ENCODE measurements at places on chromosomes 2 and 18.

- no peak for DNase-seq
Observed at GRCh38 chr2:145757503-145758246, 1237.8 kb upstream of the ZEB2 start.

DNA sequence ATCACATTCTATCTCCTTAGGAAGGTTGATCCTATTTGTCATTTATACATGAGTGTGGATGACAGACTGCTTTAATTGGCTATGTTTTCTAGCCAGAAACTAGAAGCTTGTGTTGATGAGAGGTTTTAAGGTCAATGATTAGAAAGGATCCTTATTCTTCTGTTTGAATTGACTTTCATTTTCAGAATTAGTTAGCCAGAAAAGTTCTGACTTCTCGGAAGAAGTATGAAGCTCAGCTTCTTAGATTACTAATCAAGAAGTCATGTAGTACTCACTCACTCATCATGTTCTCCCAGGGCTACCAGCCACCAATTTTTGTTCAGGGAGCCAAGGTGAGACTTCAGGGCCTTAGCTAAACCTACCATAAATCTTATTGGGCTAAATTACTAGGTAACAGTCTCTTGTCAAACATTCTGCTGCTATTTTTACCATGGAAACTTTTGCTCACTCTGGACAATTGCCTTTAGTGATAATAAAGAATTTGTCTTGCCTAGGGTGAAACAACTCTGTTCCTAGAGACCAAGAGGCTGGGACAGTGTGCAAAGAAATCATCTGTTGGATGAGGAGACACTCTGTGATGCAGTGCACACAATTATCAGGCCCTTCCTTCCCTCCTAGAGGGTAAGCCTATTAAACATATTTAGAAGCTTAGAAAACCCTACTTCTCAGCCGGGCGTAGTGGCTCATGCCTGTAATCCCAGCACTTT is 111.6 kb upstream of the DNMT3A start:
- no peak for DNase-seq

DNA sequence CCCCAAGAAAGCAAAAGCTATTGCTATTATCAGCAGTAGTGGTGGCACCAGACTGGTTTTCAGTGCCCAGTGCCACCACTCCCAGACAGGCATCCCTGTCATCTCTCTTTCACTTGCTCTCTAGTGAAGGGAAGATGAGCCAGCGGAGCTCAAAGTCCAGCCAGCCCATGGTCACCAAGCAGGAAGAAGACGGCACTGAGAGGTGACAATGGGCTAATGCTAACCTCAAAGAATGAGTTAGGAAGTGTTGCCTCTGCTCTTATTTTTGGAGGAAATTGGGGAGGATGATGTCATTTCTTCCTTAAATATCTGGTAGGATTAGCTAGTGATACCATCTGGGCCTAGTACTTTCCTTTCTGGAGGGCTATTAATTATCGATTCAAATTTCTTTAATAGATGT is 1.7 kb downstream of the SP140 start:
- DNase-seq: no peak

- DNase-seq: no peak
Observed at GRCh38 chr18:4986066-4986465, 211.0 kb downstream of the AKAIN1 start.

DNA sequence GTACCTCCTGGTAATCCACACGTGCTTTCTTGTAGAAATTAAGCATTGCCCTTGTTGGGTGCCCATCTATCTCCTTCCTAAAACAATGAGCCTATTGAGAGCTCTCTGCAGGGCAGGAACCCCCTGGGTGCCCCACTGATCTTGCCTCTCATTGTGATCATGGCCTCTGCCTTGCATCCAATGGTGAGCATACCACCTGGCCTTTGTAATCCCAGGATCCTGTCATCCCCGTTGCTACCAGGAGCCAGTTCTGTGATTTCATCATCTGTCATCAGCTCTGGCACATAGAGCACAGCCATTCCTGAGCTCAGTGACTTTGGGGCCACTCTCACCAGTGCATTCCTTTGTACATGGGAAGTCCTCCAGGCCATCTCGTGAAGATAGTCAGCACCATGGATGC is 381.0 kb upstream of the ID2 start:
- DNase-seq: no peak

DNA sequence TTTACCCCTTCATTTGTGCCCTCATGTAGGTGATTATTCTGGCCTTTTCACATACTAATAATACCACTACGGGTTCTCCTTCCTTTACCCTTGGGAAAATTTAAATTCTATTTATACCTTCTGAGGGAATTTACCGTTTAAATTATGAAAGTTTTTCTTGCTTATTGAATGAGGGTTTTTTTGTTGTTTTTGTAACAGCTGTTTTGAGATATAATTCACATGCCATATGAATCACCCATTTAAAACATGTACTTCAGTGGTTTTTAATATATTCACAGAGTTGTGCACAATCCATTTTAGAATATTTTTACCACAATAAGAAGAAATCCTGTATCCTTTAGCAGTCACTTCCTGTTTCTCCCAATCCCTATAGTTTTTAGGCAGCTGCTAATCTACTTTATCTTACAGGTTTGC is 54.7 kb downstream of the EML4 start:
- DNase-seq: no peak

DNA sequence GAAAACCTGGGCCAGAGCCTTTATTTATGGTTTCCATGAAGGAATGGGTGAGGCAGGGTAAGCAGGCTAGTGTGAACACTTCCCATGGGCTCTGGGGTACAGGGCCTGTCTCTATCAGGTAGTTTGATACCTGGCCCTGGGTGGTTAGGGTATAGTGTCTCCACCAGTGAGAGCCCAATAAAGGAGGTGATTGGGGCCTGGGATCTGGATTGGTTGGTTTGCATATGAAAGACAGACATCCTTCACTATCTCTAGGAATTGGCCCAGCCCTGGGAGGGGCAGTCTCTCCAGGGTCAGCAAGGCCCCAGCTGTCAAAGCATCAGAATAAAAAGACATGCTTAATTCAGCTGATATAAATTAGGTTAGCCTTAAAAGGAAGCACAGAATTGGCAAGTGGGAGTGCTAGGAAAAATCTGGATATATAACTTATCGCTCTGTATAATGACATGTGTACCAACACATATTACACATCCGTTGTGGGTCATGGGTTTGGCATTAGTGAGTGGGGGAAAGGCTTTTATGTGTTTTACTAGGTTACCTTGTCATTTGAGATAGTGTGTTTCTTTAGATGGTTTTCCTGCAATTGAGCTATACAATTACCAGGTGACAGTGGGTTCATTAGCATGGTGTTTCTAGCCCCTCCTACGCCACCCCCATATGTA is 18.5 kb upstream of the TMEM178A start:
- DNase-seq: no peak

DNA sequence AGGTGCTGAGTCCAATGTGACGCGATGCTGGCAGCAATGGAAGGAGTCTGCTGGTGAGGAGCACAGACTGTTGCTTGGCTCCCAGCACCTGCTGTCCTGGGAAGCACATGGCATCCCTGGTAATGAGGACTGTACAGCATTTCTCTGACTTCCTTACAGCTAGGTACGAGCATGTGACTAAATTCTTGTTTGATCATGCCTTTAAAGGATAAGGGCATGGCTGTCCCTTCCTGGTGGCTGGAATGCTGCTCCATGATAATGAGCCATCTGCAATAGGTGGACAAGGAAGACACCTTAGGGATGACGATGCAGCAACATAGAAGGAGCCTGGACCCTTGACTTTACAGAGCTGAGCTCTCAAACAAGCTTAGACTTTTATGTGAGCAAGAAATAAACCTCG is 278.0 kb upstream of the SPRED2 start:
- DNase-seq: no peak

GRCh38 chr18:11046140-11046539 is 103.2 kb downstream of the PIEZO2 start:
- DNase-seq: no peak

DNA sequence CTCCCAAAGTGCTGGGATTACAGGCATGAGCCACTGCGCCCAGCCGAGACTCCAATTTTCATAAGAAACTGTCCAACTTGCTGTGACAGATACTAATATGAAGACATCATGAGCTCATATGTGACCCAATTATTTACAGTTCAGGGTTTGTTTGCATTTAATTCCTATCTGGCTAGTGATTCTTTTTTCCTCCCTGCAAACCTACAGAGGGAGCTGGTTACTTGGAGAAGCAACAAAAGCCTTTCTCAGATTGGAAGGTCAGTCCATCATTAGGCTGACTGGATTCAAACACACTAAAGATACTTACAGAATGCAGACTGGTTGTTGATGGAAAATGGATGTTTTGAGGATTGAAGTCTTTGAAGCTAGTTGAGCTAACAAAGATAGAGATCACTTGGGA is 176.4 kb downstream of the ANKRD44 start:
- no peak for DNase-seq

GRCh38 chr2:121173112-121173511 is 111.9 kb downstream of the TFCP2L1 start:
- DNase-seq: no peak

DNA sequence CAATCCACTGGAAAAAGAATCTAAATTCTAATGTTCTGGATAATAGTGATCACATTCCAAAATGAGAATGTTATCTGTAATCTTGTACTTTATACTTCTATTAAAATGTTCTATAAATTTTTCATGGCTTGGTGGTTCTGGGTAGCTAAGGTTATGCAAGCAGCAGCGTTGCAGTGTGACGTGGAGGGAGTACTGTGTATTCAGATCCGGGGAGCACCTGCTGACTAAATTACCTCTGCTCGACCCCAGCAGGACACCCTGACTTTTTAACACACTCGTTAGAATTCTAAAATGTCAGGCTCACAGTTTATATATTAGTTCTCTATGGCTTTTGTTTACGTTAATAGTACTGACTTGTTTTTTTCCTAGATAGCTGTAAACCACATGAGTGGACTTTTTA is 13.0 kb downstream of the ATIC start:
- no peak for DNase-seq

DNA sequence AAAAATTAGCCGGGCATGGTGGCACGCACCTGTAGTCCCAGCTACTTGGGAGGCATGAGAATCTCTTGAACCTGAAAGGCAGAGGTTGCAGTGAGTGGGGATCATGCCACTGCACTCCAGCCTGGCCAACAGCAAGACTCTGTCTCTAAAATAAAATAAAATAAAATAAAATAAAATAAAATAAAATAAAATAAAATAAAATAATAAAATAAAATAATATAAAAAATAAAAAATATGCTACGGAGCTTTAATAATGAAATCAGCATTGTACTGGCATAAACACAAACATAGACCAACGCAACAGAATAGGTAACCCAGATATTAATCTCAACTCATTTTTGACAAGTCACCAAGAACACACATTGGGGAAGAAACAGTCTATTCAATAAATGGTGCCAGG is 973.4 kb upstream of the SOX11 start:
- DNase-seq: no peak

DNA sequence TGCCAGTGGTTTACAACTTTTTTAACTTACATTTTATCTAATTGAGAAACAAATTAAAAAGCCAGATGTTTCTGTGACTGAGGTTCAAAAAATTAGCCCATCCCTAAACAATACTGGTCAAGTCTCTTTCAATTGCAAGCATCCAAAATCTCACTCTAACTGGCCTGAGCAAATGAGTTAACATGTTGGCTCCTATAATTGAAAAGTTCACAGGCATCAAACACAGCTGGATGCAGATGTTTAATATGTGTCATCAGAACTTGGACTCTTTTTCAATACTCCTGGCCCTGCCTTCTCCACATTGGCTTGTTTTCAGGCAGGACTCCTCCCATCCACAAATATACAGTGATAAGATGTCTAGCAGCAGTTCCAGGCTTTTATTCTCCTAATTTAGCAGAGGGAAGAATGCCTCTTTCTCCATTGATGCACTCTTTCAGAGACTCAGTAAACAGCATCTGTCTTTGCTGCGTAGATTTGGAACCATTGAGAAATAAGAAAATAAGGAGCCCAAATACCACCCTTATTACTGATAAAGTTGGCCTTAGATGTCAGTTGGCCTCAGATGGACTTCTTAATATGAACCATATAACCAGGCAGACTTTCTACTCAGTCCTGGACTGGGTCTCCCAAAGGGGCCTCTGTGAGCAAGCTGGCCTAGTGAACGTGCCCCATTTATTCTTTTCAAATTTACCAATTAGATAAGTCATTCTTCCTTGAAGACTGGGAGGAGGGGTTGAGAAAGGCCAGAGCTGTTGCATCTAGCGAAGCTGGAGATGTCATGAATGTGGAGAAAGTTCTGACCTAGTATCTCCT is 30.4 kb upstream of the FN1 start:
- no peak for DNase-seq

DNA sequence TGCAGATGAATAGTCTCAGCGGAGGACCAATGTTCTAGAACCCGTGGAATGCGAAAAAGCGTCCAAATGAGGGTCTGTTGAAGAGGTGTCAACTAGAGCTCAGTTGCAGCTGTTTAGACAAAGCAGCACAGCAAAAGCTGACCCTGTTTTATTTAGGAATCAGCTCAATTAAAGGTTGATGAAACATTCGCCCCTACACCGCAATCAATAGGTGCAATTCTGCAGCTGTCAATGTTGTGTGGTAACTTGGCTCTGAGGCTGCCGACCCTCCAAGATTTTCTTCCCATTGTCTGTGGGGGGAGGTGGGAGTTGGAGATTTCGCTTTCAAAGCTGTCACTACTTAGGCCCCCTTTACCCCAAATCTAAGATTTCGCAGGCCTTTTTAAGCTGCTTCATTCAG is 330.0 kb downstream of the ETAA1 start:
- DNase-seq: no peak

GRCh38 chr2:64223055-64223454 is 78.8 kb upstream of the PELI1 start:
- no peak for DNase-seq

DNA sequence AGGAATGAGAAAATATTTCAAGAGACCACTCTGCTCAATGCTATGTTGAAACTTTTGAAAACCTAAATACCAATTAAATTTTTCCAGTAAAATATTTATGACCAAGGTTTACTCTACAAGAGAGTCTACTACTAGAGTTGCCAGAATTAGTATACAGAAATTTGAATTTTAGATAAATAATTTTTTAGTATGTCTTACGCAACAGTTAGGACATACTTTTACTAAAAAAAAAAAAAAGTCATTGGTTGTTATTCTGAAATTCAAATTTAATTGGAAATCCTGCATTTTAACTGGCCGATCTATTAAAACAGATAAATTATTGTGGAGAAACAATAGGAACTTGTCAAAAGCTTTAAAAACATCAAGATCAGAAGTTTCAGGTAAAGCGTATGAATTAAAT is 49.1 kb upstream of the TMEM200C start:
- DNase-seq: no peak

GRCh38 chr2:222797871-222798270 is 63.0 kb upstream of the ACSL3 start:
- no peak for DNase-seq

DNA sequence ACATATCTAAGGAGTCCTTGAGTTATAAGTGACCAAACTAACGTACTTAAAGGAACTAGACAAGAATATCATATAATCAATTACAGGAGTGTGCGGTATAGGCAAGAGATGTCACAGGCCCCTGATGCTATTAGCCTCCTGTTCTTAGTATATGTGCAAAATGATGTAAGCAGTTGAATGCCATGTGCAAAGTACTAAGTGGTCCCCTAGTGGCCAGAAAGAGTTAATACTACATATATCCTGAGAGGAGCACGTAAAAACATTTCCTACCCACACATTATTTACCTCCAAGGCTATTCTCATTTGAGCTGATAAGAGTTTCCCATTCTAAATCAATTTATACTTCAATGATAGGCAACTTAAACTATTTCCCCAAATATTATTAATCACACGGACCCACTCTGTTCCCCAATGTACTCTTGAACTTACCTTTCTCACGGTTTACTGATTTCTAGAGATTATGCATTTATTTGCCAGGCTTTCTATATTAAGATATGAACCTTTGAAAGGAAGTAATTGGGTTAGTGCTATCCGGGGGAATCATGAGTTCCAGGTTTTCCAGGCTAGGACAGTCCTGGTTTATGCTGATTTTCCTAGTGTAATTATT is 158.0 kb upstream of the KLHL14 start:
- no peak for DNase-seq

Data from NCI-H1694 (cell line).